ENCODE measurements at places on chromosomes 2 and 18.
A peak's percentile ranks its signal among the peaks of the same experiment; 100 is the strongest.

DNA sequence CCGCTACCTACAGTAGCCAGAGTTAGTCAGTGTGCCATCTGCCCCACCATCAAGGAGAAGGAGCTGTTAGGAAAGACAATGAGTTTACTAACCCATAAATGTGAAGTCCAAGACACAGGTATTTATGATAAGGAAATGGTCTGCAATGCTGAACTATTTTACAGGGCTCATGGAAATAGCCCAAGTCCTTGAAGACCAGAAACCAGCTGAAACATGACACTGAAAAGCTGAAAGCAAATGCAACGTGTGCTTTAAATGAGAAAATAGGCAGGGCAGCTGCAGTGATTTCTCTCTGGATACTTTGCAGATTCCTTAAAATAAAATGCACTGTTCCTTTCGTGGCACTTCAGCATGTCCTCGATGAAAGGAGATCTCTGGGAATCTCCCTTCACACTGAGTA, 256.4 kb upstream of the TCF4 start:
- DNase-seq: no peak

DNA sequence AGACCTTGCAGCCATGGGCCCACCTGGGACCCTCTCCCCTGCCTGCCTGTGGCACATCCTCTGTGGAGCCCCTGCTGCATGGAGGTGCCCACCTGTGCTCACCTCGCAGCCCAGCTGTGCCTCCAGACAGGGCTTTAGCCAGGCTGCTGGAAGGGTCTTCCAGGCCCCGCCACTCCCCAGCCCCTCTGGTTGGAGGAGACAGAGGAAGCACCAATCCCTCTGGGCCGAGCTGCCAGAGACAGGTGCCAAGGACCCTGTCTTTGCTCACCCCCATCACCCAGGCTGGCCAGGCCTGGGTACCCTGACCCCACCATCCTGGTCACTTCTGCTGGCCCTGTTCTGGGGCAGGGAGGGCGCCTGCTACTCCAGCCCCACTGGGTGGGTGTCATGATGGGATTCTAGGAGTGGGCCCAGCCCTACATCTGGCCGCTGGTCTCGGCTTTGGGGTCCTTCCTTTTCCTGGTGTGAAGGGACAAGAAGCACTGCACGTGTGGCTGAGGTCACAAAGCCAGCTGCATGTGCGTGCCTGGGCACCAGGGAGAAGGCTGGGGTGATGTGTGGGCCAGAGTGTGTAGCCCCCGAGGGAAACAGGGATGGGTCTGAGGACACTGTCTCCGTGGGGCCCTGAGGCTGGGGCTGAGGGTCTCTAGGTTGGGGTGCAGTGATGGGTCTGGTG, 9.3 kb upstream of the NEU4 start:
- no peak for DNase-seq

- DNase-seq: no peak
Observed at GRCh38 chr2:111201214-111201613, 80.5 kb downstream of the BCL2L11 start.

- no peak for DNase-seq
Observed at GRCh38 chr2:3406501-3406900, 27.0 kb downstream of the TRAPPC12 start.

GRCh38 chr2:191150600-191151330, at the start of gene STAT4:
STAT4 (minus strand) TSS chr2:191150994; CDS start chr2:191148203, 2,791 bp downstream.
- DNase-seq: peak; percentile 71

DNA sequence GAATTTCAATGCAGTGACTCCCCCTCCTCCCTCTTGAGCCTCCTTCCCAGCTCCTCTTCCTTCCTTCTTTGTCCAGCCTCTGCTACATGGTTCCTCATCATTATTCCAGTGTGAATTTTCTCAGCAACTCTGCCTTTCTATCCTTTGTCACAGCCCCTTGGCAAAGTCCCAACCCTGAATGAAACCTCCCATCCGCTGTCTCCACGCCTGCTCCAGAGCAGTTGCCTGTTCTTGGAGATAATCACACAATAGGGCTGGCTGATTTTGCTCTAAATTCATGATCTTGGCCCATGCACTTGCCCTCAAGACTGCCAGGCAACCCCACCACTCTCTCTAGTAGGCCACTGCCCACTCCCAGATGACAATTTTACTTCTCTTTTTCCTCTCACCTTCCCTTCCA, 61.4 kb downstream of the BCL2L11 start:
- no peak for DNase-seq

DNA sequence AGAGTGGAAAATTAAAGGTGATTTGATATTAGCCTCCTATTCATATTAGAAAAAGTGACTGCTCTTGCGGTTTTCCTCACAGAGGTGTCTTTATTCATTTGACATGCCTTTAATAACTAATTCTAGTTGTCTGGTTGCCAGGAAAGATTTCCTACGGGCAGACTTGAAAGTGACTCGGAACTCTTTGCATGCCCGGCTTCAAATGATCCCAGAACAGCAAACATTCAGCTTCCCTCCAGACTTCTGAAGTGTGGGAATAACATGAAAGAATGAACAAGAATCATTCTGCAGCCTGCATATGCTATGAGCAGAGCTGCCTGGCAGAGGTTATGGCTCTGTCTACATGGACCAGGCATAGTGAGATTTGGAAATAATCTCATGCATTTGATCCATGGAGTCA, 89.6 kb upstream of the PKDCC start:
- no peak for DNase-seq

DNA sequence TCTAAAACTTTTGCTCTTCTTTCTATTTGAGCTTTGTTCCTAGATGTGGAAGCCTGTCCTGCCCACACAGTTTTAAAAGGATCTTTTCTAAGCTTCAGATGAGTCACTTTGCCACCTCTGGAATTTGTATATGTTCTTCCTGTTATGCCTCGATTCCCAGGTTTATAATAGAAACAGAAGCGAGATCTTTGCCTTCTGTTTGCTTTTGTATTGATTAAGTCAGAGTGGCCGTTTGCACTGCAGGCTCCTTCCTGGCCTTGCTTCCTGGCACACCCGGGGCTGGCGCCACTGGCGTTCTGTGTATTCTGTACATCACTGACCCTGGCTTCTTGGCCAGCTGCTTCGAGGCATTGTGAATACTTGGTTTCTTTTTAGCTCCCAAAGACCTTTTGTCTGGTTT, 91.8 kb downstream of the MTCL1 start:
- DNase-seq: peak; percentile 69

- no peak for DNase-seq
Observed at GRCh38 chr2:183349091-183349490, 224.8 kb downstream of the NUP35 start.

DNA sequence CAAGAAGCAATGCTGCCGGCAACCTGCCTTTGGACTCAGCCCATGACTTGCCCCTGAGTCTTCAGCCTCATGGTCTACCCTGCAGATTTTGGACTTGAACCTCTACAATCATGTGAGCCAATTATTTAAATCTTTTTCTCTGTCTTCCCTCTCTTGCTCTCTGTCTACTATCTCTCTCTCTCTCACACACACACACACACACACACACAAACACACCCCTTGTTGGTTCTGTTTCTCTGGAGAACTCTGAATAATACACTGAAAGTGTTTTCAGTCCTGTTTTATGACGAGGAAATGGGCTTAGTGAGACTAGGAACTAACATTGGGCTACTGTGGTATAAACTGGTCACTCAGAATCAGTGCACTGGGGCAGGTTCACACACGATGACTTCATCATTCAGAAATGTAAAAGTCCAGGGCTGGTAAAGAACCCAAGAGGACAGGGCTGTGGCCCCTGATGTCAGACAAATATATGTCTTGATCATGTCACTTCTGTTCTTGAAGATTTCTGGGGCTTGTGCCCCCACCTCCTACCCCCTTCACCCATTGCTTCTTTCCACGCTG, 266.1 kb upstream of the SIX2 start:
- peak; percentile 90 for DNase-seq

DNA sequence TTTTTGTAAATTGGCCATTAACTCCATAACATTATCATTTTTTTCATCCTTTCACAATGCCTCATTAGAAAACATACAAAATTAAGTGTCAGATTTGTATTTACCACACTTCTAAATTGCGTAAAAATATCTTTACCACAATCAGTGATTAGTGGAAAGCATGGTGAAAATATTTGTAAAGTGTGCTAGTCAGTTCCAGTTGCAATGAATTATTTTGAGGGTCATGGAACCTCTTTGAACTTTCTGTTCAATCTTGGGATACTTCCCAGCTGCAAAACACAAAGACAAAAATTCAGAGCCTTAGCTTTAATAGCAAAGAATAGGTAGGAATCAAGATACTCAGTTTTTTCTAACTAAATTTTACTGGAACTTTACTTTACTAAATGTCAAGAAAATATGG, 4.0 kb upstream of the COL3A1 start:
- DNase-seq: no peak

- DNase-seq: no peak
Observed at GRCh38 chr18:62457877-62458276, 64.9 kb upstream of the ZCCHC2 start.

DNA sequence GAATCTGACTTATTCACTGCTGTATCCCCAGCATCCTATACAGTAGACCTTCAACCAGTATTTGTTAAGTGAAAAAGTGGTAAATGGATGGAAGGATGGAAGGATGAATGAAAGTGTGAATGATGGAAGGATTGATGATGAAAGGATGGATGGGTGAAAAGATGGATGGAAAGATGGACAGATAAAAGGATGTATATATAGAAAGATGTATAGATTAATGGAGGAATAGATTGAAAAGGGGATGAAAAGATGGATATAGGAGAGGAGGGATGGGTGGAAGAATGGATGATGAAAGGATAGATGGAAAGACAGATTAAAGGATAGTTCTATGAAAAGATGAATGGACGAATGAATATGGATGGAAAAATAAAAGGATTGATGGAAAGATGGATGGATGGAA, 50.0 kb downstream of the PSD4 start:
- DNase-seq: no peak

GRCh38 chr2:219299372-219299760, 9.8 kb downstream of the PTPRN start:
- no peak for DNase-seq

- peak; percentile 27 for DNase-seq
Observed at GRCh38 chr2:40072442-40073232, 293.6 kb upstream of the THUMPD2 start.

GRCh38 chr2:97706708-97707345, 6.5 kb upstream of the ZAP70 start:
- no peak for DNase-seq

DNA sequence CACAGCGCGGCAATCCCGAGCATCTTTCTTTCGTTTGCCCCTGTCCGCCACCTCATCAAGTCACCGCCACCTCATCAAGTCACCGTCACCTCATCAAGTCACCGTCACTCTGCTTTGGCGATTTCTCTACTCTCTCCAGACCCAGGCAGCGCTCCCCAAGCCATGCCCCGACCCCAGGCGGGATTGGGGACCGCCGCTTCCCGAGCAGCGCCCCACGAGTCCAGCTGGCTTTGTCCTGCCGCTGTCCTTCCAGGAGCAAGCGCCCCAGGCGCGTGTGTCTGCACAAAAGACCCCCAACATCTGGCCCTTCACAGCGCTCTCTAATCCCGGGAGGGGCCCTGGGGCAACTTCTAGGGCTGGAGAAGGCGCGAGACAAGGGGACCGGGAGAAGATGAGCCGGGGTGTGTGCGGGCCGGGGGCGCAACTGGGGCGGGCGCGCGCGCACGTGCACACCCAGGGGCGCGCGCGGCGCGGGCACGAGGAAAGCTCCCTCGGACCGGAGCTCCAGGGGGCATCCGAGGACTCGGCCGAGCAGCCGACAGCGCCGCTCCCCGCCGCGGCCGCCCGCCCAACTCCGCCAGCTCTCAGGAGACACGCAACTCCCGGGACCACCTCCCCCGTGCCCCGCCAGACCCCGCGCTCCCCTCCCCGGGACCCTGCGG, 633 bp upstream of the RNF152 start:
- DNase-seq: peak; percentile 72

DNA sequence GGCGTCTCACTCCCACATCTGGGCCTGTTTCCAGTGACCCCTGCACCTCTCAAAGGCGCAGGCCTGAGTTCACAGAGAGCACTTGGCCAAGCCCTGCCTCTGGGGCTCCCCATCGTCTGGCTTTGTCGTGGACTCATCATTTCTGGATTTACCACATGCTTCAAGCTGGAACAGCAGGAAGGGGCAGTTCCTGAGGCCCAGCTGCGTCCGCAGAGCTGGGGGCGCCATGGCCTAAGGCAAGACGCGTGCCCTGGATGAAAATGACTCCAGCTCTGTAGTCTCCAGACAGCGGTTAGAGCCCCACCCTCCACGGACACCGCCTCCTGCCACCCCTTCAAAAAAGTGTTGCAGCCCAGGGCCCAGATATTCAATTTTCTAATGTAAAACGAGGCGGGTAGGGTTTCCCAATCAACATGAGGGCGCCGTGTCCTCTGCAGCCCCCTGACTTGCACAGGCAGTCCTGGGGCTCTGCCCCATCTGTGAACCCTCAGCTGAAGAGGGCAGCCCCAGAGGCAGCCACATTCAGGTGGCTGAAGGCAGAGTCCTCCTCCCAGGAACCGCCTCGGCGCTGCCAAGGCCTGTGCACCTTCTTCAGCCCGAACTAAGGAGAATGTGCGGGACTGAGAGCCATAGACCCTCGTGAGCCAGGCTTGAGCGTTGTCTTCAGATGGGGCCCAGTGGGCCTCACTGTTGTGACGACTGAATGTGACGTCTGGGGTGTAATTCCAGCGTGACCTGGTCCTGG, 85.5 kb downstream of the NFATC1 start:
- no peak for DNase-seq

DNA sequence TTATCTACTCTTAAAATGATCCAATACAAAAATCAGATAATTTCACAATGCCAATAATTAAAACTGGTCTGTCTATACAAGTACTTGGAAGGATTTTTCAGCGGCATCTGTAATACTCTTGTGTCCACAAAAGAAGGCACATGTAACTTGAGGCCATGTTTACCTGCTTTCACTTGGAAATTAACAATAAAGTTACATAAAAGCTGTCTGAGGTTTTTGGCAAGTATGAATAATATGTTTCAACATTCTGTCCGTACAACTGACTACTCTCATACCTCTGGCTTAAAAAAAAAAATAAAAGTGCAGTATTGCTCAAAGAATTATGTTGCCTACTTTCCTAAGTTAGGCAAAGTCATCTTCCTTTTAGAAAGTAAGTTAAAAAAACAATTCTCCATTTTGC, 253.6 kb downstream of the NBAS start:
- DNase-seq: no peak

DNA sequence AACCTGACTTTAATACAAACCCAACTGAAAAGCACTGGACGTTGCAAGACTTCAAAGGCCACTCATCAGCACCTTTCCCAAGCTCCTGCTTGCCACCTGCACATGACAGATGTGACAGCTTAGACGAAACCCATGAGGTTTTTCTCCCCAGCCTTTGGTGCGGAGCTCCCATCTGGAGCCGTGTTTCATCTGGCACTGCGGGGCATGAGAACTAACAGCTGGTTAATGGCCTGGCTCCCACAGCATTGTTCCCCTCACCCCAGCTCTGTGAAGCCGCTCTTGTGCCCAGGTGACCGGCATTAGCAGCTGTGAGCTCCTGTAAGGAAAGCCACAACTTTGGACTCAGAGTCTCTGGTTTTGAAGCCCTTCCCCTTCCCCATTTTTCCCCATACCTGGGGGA, 50.9 kb downstream of the GALR1 start:
- DNase-seq: no peak

DNA sequence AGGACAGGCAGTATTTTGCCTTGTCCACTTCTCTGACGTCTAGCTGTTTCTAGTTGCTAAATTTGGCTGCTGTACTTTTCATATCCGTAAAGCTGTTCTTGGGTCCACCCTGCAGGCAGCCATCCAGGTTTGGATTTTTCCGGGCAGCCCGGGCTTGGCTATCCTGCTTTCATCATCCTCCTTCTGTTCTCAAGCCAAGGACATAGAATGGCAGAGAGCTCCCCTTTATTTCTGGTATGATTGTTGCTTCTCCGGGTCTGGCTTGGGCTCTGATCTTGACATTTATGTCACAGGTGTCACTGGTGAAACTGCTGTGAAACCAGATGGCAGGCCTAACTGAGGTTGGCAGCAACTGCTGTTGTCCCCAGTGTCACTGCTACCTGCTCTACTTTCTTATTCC, 35.5 kb downstream of the SCN2A start:
- no peak for DNase-seq
